ENCODE measurements at places on chromosomes 1 and 21.
A peak's percentile ranks its signal among the peaks of the same experiment; 100 is the strongest.

- no peak for DNase-seq
Observed at GRCh38 chr1:49864581-49864980, 159.2 kb downstream of the AGBL4 start.

DNA sequence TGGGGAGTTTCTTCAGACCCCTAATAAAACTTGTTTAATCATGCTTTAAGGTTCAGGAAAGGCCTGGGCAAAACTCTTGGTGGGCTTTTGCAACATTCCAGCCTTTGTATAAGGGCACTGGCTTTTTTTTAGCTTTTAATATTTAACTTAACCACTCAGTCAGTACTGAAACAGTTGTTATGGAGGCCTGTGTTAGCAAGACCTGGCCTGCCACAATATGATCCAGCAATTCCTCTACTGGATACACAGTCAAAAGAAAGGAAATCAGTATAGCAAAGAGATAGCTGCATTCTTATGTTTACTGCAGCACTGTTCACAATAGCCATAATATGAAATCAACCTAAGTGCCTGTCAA lies 75.1 kb upstream of the COG2 start:
- no peak for DNase-seq

DNA sequence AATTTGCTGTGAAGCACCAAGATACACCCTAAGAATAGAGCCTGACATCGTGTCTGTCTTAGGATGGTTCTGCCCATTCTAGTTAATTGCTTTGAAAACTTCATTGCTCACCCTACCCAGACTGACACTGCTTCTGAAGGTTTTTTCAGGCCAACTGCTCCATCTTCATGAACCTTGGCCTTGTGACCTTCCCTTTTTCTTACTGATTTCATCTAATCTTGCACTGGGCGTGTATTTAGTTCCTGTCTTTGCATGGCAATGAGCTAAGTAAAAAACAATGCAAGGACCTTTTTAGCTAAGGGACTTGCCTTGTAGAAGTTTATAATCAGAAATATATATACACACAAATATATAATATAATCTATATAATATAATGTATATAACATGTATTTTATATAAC lies 108.0 kb downstream of the PBX1 start:
- no peak for DNase-seq

- DNase-seq = no peak
Observed at GRCh38 chr1:19955534-19956170, 23.8 kb downstream of the PLA2G2A start.

GRCh38 chr1:42239555-42239954 lies 75.0 kb upstream of the GUCA2A start:
- no peak for DNase-seq

DNA sequence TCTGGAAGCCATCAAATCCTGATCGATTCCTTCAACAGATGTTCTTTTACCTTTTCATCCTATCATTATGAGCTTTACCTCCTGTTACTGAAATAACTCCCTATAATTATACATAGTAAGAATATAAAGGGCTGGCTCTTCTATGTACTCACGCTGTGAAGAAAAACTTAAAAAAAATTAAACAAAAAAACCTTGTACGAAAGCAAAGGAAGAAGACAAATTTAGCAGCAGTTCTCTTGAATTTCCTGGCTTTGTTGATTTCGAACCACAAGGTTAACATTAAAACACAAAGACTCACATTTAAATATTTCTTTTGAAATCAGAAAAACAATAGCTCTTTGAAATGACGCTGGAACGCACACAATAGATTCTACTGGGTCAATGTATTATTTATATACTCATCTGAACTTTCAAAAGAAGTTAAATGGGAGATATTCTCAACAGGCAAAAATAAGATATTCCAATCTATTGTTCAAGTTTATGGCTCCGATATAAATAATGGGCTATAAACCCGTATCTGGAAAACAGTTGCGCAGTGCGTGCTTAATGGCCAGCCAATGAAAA lies 13.6 kb upstream of the SPEN start:
- no peak for DNase-seq

DNA sequence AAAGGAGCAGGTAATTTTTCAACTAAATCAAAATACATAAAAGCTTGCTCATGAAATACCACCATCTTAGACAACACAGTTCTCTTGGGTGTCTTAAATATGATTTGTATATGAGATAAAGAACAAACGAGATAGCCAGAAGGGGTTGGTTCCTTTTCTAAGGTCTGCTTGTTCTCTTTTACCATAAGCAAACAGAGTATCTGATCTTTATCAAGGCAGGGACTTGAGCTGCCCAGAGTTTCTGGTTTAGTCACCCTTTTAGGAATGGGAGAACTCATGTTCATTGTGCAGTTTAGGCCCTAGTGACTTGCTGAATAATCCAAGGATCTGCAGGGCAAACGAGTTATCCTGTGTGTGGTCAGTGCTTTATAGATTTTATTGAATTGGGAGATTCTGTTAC lies 3.0 kb upstream of the SUCO start:
- DNase-seq = no peak

DNA sequence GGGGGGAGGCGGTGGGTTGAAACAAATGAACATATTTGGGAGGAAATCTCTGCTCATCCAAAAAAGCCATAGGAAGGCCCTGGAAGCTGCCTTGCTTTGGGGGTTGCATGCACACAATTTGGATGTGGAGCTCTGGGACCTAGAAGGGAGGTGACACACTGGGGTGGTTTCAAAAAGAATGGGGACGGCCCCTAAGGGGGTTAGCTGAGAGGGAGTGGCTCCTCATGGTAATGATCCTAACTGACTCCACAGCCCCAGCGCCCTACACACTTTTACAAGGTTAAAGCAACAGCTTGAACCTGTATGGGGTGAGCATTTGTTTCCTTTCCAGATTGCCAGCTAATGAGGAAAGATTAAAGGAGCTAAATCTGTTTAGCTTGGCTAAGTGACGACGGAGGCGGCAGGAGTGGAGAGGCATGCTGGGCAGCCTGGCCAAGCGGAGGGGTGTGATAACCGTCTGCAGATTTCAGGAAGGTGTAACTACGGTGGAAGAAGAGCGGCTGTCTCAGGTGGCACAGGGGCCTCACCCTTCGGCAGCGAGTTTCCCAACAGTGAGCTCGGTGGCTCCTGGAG lies 107.3 kb downstream of the RNF220 start:
- no peak for DNase-seq

DNA sequence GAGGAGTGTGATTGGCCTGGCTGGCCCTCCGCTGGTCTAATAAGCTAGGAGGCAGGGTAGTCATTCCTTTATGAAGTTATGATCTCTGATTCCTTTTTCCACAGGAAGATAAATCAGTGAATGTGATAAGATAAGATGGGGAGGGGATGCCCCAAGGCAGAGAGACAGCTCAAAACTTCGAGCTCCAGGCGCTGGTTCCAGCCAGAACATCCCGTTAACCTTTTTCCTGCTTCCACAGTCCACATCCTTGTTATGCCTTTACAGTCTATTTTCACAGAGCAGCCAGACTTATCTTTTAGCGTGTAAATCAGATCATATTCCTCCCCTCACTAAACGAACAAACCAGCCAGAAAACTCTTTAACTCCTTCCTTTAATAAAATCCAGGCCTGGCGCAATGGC lies 38.5 kb upstream of the BMP8B start:
- DNase-seq = no peak

- no peak for DNase-seq
Observed at GRCh38 chr1:228013935-228014930, 7.4 kb downstream of the WNT3A start.

- DNase-seq = no peak
Observed at GRCh38 chr1:206668351-206668750, 16.4 kb upstream of the MAPKAPK2 start.

DNA sequence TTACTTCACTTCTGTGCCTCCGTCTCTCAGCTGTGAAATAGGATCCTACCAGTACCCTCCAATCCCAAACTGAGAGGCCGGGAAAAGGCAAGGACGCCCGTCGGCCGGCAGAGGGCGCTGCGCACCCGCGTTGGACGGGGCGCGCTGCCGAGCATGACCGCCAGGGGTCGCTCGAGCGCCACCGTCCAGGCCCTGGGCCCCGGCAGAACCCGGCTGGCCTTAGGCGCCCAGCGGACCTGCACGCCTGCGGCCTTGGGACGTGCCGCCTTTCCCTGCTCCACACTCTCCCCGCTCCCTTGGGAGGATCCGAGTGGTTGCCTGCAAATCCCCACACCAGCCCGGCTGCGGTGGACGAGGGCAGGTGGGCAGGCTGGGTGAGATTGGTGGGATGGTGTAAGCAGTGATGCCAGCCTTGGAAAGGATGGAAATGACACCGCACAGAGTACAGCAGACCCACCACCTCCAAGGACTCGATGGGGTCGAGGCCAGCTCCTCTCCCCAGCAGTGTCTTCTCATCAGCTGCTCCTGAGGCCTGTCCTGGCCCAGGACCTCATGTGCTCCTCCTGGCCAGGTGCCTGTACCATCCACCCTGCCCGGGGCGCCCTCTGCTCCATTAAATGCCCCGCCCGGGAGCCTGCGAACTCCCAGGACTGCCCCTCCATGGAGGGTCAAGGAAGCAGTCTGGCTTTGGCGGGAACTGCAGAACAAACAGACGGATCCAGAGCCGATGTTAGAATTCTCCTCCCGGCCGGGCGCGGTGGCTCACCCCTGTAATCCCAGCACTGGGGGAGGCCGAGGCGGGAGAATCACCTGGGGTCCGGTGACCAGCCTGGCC lies 47.4 kb upstream of the LBR start:
- DNase-seq = no peak

DNA sequence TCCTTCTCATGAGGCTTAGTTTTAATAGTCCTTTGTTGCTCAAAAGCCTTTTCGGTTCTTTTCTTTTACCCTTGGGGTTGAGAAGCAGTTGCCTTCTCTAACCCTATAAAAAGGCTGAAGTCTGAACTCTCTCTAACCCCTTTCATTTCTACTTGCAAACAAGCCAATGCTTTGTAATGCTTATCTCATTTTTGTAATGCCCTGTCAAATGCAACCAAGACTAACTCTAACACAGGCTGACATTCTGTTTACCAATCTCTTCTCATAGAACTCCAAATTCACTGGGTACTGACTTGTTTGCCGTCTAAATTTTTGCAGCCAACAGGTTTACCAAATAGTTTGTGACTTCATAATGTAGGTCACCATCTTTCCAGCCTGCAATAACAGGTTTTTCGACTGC lies 233.9 kb upstream of the SNX7 start:
- no peak for DNase-seq

- no peak for DNase-seq
Observed at GRCh38 chr1:180254854-180255253, 24.8 kb downstream of the LHX4 start.

DNA sequence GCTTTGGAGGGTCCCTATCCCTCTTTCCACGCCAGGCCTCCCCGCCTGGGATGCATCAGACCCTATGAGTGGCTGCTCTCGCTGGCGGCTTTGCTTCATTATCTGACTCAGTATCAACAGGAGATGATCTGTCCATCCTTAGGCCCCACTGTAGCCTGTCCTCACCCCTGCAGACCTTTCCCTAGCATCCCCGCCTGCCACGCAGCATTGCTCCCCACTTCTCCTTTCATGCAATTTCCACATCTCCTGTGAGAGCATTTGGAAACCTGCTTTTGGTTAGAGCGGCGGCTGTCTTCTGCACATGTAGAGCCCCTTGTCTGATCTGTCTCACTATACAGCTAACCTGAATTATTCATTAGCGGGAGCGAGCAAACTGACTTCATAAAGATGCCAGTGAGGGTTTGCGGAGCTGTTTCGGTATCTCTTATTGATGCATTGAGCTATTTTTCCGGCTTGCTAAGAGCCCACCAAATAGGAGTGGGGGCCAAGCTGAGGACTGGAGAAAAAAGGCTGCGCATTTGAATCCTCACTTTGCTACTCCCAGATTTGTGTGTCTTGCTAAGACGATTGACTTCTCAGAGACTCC lies 40.0 kb upstream of the ATP2B4 start:
- no peak for DNase-seq

DNA sequence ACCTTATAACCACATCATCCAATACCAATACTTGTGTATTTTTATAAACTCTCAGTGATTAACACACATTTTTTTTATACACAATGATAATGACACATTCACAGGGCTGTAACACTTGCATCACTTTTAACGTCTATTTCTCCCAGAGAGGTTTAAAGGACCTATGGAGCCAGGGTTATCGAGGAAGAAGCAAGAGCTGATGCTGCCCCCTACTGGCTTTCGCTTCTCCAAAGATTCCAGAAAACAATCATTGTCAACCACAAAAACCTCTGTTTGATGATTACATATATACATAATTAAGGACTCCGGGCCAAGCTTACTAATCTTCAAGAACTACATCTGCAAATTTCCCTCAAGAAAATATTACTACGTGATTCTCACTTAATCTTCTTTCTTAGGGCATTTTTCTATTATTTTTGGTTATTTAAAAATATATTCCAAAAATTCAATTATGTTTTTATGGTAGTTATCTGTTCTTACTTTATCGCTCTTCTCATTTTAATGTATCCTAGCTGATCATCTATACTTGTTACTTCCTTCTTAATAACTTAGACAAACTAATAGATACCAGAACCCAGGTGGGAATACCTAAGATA lies 214.5 kb downstream of the VAV3 start:
- DNase-seq = peak; percentile 12

GRCh38 chr1:100036718-100037655 lies 67.2 kb downstream of the SLC35A3 start:
- DNase-seq = no peak

DNA sequence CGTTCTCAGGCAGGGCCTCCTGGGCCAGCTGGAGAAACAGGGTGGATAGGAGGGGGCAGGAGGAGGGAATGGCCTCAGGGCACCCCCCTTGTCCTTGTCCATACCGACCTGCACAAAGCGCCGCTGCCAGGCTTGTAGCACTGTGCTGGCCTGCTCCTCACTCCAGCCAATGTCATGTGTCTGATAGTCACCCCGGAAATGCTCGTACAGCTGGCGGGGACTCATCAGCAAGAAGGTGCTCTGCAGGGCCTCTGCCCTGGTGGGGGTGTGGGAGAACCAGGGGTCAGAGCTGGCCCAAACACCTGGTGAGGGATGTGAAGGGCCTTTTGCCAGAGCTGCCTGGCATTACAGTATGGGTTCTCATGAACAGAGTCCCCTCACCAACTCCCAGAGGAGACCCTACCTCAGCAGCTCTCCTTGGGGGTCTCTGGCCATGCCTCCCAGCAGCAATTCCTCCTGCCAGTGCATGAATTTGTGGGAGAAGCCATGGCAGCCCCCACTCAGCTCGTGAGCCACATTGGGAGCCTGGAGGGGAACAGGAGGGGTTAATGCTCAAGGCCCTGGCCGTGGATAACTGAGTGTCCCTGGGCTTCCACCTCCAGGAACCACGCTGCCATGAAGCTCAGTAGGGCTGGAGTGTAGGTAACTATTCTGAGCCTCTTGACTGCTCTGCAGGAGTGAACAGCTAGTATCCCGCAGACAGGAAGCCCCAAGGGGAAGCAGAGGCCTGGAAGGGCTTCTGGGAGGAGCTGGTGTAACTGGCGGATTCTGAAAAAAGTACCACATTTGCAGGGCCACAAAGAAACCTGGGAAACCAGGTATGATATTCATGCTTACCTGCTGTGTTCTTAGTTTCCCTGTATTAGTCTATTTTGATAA lies 13.3 kb downstream of the PTCH2 start:
- DNase-seq = no peak

GRCh38 chr1:6491081-6491449 lies 402 bp downstream of the PLEKHG5 start:
- no peak for DNase-seq

- no peak for DNase-seq
Observed at GRCh38 chr1:158149175-158149574, 31.5 kb upstream of the CD1D start.

- DNase-seq = no peak
Observed at GRCh38 chr1:17255336-17255735, 6.4 kb downstream of the PADI3 start.

GRCh38 chr1:24108334-24109165 lies 3.4 kb downstream of the MYOM3 start:
- DNase-seq = no peak
